A549 treated with GW870086 at 1 μM for 4 hours (cell line): ENCODE measurements at places on chromosomes 3 and 15. TPM values are rescaled to one million over a fixed set of nuclear protein-coding genes. Genes with fewer than 3 reads are reported as not detected.

Gene SI
- not detected in 5 replicates for total RNA-seq

Gene TMCO5A
- not detected in 5 replicates for total RNA-seq

Gene DNAH1
- 0.67 to 1.7 TPM (median 0.95 TPM) in 5 replicates for total RNA-seq

Gene USP50
- total RNA-seq, result 0.24 TPM in 1 of 5 replicates, not detected in the others

Gene FANCD2
- 16.8 to 18.7 TPM (median 18.0 TPM) in 5 replicates for total RNA-seq

Gene ACSBG1
- total RNA-seq, result 0.17 to 0.59 TPM (median 0.31 TPM) in 5 replicates

Gene LRRC2
- not detected in 5 replicates for total RNA-seq

Gene TRIP4
- total RNA-seq, result 27.0 to 32.8 TPM (median 28.1 TPM) in 5 replicates

Gene GABRR3
- not detected in 5 replicates for total RNA-seq

Gene C15orf62
- total RNA-seq, result 0.07 to 0.09 TPM in 2 of 5 replicates, not detected in the others

Gene ARHGEF26
- 7.1 to 10.1 TPM (median 8.7 TPM) in 5 replicates for total RNA-seq

Gene DPPA2
- total RNA-seq, result not detected in 5 replicates

Gene CORO2B
- total RNA-seq, result 1.9 to 3.2 TPM (median 2.4 TPM) in 5 replicates

Gene LIPH
- total RNA-seq, result 4.9 to 8.3 TPM (median 5.6 TPM) in 5 replicates

Gene HGD
- 16.9 to 24.4 TPM (median 18.2 TPM) in 5 replicates for total RNA-seq

Gene FRMD5
- total RNA-seq, result 2.2 to 3.5 TPM (median 2.9 TPM) in 5 replicates

Gene LDHAL6B
- not detected in 5 replicates for total RNA-seq

Gene GDPGP1
- total RNA-seq, result 3.7 to 6.0 TPM (median 4.9 TPM) in 5 replicates

Gene POC1A
- total RNA-seq, result 15.4 to 19.3 TPM (median 17.3 TPM) in 5 replicates

Gene RBP2
- not detected in 5 replicates for total RNA-seq

Gene TMC3
- total RNA-seq, result not detected in 5 replicates
